ENCODE measurements at places on chromosomes 2 and 18.

DNA sequence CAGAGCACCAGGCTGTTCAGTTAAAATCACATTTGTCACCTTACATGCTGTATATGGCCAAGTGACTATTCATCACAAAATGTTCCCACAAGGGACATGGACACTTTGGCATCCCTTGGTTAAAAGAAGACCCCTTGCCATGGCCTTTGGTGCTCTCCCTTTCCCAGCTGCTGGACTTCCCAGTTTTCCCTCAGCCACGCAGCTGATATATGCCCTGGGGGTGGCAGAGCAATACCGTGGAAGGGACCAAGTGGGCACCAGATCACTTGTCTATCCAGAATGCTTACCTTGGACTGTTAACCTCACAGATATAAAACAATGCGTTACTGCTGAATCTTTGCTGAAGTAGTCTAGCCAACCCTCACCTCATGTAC is 35.3 kb downstream of the PAIP2B start:
- no peak for DNase-seq

DNA sequence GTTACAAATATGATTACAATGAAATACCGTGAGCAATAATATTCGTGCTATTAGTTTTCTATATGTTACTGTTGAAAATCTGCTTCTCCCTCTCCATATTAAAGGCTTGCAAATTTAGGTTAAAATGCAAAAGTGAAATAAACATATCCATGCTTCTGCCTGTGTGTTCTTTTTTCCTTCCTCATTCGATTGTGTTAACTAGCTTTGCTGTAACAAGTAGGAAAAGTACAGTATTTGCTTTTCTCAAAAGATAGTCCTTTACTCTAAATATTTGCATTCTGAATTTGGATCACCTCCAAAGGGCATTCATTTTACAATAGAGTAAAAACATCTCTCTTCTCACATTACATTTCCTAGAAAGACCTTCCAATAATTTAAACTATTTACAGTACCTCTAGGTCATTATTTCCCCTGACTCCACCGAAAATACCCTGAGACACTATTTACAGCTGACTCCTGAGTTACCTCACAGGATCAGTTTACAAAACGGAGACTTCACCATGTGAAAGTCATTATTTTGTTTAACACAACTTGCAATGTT is 835.0 kb upstream of the FANCL start:
- no peak for DNase-seq

DNA sequence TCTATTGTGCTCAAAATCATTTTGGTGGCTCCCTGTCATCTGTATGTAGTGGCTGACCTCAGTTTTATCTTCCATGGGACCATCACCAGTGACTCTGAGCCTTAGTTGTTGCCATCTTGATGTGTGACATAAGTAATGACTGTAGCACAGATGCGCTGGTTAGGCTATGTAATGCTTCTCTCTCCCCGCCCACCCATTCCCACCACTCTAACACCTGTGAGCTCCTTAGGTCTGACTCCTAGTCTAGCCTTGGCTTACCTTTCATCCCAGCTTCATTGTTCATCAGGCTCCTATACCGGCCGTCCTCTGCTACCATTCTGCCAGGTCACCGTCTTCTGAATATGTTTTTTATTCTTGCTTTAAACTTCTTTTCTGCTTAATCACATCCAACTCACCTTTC is 17.2 kb downstream of the MYO1B start:
- DNase-seq = peak; percentile 54

GRCh38 chr18:79568543-79569205 is 110.9 kb upstream of the CTDP1 start:
- DNase-seq = no peak

DNA sequence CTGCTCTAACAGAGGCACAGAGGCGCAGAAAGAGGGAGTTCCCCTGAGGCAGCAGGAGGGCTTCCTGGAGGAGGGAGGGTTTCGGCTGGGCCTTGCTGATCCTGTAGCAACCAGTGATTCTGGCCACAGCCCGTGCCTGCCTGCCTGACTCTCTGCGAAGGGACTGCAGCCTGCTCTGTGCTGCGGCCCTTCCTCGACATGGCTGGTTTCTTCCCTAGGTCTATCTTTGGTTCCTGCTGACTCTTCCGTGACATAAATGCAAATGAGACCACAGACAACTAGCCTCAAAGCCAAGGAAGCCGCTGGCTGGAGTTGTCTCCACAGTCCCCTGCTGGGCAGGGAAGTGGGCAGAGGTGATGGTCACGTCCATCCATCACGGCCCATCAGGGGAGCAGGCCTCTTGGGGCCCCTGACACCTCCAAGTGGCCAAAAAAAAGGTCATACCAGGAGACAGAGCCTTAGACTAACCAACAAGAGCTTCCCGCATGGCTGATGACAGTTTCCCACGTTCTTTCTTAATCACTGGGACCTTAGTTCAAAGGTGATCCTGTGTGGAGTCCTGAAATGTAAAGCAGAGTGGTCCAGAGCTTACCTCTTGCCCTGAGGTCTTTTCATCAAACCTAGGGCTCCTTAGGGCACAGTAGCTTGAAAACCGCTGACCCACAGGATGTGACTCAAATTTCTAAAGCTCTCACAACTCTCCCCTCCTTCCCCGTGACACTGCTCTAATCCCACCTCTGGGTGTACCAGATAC is 55.3 kb downstream of the HS1BP3 start:
- DNase-seq = peak; percentile 89

- no peak for DNase-seq
These were observed 22.4 kb downstream of the GREB1 start for GRCh38 chr2:11556101-11556806.

- no peak for DNase-seq
These were observed 491 bp downstream of the RTN4 start for GRCh38 chr2:55049821-55050099.

DNA sequence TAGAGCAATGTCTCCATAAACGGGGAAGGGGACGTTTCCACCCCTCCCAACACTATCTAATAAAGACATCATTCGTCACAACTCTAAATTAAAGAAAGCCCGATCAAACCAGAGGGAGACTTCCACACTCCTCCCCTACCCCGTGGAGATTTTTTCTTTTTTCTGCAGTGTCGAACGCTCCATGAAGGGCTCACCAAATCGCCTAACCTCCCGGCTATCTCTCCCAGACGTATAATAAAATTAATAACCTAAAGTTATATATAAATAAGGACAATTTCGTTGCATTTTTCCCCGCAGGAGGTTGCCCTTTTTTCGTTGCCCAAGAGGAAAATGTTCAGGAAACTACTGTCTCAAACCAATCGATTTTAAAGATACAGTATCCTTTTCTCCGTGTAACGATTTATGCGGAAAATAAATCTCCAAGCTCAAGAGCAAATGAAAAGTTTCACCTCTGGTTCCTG is 2.4 kb downstream of the EVX2 start:
- DNase-seq = no peak

DNA sequence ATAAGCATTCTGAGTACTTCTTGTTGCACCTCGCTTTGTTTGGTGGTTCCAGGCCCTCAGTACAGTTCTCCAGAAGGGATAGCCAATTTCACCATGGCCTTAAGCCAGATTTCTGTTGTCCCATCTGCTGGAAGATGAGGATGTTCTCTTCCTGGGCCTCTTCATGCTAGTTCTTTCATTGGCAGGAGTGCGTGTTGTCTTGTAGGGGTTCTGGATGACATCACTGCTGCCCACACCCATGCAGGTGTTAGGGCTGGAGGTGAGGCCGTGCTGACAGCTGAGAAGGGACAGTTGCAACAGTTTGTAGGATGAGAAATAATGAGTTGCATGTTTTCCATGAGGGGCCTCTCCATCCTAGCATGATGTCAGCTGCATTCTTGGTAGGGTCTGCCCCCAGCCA is 142.9 kb downstream of the LDLRAD4 start:
- DNase-seq = no peak

DNA sequence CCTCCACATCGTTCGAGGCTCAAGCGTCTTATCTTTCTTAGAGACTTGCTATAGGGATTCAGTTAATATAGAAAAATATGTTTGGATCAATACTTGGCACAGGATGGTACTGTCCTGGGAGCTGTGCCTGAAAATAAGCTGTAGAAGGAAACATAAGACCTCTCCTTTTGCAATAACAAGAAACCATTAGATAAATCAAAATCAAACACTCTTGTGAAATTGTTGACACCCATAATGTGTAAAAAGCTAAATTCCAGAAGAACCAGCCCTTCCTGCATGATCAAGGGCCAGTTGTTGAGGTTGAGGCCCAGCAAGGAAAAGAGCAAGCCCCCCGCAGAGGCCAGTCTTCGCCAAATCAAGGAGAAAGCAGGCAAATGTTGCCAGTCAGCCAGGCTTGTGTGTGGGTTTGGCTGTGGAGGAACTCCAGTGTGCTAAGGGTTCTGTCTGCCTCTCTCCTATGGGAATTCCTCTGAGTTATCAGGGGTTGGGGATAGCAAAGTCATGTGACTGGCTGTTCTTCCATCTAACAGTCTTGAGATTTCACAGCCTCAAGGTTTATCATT is 185.7 kb downstream of the ACKR3 start:
- no peak for DNase-seq

GRCh38 chr2:164979113-164979512 is 23.8 kb upstream of the SLC38A11 start:
- DNase-seq = no peak

- DNase-seq = no peak
These were observed 138.4 kb downstream of the ZNF516 start for GRCh38 chr18:76356666-76357065.

GRCh38 chr2:233267516-233268245 is 16.2 kb downstream of the ATG16L1 start:
- DNase-seq = no peak

- no peak for DNase-seq
These were observed 206.6 kb upstream of the RBMS1 start for GRCh38 chr2:160700021-160700814.
